ENCODE measurements at places on chromosomes 5 and 9. TPM values are rescaled to one million over a fixed set of nuclear protein-coding genes. Genes with fewer than 3 reads are reported as not detected.

- DNase-seq: no peak
- H3K27me3 ChIP-seq: peaks cover 33% of the 10 kb centered on the region
- no peaks in the 10 kb centered on the region for H3K36me3 ChIP-seq
- H3K27ac ChIP-seq: no peak overlapping the region
These were observed 12.1 kb upstream of the EGFL7 start for GRCh38 chr9:136650648-136651047.

The TMEM215 gene
- not detected for total RNA-seq

DNA sequence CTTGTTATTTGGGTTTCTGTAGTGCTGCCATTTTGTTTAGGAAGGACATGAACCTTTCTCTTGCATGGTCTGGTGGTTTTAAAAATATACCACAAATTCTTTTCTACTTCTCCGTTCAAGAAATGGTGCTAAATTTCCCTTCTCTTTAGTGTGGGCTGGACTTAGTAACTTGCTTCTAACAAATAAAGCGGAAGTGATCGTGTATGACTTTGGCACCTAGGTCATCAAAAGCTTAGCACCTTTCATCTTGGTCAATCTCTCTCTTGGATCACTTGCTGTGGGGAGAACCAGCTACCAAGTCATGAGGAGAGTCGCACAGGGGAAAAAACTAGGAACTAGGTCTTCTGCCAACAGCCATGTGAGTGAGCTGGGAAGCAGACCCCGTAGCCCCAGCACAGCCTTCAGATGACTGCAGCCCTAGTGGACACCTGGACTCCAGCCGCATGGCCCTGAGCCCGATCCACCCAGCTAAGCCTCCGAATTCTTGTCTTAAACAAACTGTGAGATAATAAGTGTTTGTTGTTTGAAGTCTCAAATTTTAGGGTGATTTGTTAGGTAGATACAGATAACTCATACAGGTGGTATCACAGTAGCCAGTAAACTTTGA lies 87.7 kb upstream of the CKMT2 start:
- H3K27ac ChIP-seq: no peak overlapping the region
- H3K4me3 ChIP-seq: no peak overlapping the region
- DNase-seq: no peak
- H3K36me3 ChIP-seq: peaks cover 9% of the 10 kb centered on the region
- H3K4me1 ChIP-seq: peaks cover 14% of the 10 kb centered on the region

DNA sequence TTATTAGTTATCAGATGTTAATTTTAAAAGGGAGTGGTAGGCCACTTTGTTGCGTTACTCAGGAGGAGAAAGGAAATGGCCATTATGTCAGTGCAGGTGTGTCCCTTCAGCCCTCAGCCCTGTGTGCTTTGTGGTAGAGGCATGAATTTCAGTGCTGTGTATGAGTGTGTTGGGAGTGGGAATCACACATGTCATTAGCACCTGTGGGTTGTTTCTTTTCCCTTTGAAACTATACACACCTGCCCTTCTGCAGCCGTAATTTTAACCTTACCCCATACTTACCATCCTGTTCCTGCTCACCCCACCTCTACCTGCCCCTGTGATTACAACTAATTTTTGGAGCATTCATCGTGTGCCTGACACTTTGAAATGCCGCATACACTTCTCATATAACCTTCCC lies 156.4 kb downstream of the ARHGAP26 start:
- H3K36me3 ChIP-seq: peaks cover 14% of the 10 kb centered on the region
- H3K27ac ChIP-seq: no peak overlapping the region
- no peaks in the 10 kb centered on the region for H3K27me3 ChIP-seq
- peaks cover 48% of the 10 kb centered on the region for H3K4me1 ChIP-seq
- H3K4me3 ChIP-seq: no peak overlapping the region

DNA sequence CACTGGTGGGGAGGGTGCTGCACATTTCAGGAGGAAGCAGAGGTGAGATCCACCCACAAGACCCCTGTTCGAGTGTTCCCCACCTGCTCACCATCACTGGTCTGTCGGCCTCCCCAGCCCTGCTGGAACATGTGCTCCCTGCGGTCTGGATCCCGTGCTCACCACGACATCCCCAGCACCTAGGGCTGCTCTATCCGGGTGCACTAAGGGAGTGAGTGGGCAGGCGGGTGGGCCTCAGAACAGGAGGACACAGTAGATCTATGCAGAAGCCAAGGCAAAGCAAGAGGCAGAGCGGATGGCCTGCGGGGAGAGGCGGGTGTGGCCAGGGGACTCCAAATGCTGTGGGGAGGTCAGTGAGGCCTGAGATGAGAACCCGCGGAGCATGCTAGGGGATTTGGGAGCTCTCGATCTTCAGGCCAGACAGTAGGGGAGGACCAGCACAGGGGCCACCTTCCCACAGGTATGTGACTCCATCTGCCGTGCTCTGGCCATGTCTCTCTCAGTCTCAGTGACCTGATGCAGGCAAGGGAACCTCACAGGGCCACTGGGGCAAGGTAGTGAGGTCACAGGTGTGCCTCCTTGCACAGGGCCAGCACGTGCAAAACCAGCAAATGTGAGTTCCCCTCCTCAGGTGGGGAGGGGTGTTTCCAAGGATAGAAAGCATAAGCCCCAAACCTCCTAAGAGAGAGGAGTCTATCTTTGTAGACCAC lies 134.2 kb downstream of the ZNF354C start:
- H3K36me3 ChIP-seq: no peaks in the 10 kb centered on the region
- H3K27me3 ChIP-seq: no peaks in the 10 kb centered on the region
- H3K27ac ChIP-seq: no peak overlapping the region
- H3K4me3 ChIP-seq: no peak overlapping the region
- peak; percentile 10 for DNase-seq

DNA sequence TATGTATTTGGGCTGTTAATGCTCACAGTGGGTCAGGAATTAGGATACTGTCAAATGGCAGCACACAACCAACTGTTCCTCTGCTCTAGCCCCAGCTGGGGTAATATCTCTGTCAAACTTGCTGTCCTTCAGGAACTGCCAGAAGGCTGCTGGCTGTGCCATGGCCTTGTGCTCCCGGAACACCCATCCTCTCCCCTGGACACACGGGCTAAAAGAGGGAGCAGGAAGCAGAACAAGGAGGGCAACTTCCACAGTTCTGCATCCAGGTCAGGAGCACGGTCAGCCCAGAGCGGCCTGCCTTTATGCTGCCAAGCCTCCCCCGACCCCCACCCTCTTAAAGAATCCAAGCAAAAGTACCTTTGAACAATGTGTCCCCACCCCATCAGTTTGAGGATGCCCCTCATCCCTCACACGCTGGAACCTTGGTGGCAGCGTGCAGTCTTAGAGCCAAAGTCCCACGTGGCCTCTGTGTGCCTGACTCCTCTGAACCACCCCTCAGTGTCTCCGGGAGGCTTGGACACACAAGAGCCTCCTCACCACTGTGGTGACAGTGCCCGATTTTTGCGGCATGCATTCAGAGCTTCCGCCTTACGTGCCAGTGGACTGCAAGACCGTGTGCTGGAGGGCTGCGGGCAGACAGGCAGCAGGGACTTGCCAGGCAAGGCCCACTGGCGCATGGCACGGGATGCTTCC lies 60.8 kb downstream of the PSMB7 start:
- H3K4me3 ChIP-seq: no peak overlapping the region
- H3K36me3 ChIP-seq: peaks cover 2% of the 10 kb centered on the region
- H3K27ac ChIP-seq: peak overlapping the region; percentile 56
- peaks cover 22% of the 10 kb centered on the region for H3K4me1 ChIP-seq
- H3K27me3 ChIP-seq: no peaks in the 10 kb centered on the region
- DNase-seq: peak; percentile 15

The PCDHGB2 gene
- 0.88 TPM for total RNA-seq

DNA sequence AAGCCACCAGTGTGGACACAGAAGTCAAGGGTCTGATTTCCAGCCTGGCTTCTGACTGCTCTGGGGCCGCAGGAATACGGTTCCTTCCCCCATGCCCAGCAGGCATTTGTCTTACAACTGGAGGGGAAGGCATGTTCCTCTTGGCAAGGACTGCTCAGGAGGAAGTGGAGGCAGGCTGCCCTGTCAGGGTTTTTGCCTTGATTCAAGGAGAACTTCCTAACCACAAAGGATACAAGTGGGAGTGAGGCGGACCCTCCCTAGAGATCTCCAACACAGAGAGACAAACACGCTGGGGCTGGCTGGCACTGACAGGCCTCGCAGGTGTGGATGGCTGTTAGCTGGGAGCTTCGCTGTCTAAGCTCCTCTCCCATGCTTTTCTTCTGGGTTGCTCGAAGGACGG lies 19.1 kb downstream of the TGFBI start:
- no peak for DNase-seq
- H3K36me3 ChIP-seq: no peaks in the 10 kb centered on the region
- H3K4me3 ChIP-seq: no peak overlapping the region
- peaks cover 3% of the 10 kb centered on the region for H3K27me3 ChIP-seq

GRCh38 chr9:11233696-11234095 lies 620.9 kb upstream of the PTPRD start:
- H3K4me1 ChIP-seq: no peaks in the 10 kb centered on the region
- no peak overlapping the region for H3K27ac ChIP-seq
- H3K27me3 ChIP-seq: no peaks in the 10 kb centered on the region
- no peaks in the 10 kb centered on the region for H3K36me3 ChIP-seq
- no peak overlapping the region for H3K4me3 ChIP-seq

DNA sequence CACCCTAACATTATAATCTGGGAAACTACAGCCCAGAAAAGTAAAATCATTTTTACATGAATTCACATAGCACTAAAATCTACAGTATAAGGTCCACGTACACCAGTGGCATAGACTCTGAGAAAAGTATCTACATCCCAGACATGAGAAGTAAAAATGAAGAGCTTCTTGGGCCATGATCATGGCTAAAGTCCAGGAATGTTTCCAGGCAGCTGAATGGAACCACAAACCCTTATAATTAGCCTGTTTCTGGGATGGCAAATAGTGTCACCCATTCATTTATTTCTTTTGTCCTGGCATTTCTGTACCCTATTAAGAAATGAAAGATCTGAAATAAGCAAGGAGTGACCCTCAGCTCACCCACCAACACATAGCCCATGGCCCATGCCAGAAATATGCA lies 217.9 kb downstream of the SPOCK1 start:
- H3K4me1 ChIP-seq: no peaks in the 10 kb centered on the region
- H3K4me3 ChIP-seq: no peak overlapping the region
- H3K27me3 ChIP-seq: peaks cover 2% of the 10 kb centered on the region
- DNase-seq: no peak
- H3K27ac ChIP-seq: no peak overlapping the region
- H3K36me3 ChIP-seq: no peaks in the 10 kb centered on the region

DNA sequence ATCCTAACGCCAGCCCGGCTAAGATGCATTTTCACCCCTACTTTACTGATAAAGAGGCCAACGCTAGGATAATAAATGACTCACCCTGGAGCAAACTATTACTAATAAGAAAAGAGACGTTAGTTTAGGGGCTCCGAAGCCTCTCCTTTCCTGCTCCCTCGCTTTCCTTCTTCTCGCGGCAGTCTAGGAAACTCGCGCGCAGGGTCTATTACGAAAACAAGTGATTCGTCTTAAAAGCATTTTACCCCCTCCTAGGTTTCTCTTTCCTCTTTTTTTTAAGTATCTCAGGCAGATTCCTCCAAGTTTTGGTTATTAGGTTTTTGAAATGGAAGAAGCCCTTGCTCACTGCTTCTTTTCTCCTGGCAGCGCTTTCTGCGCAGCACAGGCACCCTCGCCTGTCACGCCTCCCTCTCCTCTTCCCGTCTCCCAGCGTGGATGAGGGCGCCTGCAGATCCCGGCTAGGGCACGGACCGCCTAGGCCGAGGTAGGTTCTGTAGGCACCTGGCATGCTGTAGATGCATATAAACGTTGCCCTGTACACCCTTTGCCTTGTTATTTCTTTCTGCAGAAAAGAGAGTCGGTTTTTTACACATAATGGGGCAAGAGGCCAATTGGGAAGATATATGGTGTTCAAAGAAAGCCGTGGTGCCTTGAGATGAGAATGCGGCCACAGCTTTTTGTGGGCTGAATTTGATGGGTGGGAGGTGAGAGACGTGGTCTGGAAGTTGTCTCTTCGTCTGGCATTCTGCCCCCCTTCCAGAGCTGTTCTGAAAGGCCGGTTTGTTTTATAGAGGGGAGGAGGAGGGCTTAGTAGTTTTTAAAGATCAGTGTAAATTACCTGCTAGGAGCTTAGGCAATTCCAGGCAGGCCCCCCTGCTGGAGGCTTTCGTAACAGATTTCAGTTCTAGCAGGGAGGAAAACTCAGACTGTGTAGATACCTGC lies 983 bp downstream of the GCNT1 start:
- peak; percentile 38 for DNase-seq
- H3K27ac ChIP-seq: peak overlapping the region; percentile 82
- peaks cover 27% of the 10 kb centered on the region for H3K4me1 ChIP-seq
- peaks cover 1% of the 10 kb centered on the region for H3K27me3 ChIP-seq
- peaks cover 11% of the 10 kb centered on the region for H3K36me3 ChIP-seq
- peak overlapping the region; percentile 98 for H3K4me3 ChIP-seq

DNA sequence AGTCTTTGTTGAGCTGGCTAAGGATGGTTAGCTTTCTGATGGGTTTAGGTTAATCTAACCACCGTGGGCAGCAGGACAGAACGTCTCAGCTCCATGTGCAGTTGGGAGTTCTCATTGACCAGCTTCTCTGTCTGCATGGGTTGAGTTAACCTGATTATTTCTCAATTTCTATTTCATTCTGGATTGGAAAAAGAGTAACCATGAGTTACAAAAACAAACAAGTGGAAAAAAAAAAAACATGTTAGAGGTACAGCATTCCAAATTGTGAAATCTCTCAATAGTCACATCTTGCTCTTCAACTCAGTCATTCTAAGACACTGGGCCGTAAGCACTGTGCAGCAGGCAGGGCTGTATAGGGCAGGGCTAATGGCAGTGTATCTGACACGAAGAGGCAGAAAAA lies 343.7 kb upstream of the KLF4 start:
- H3K27me3 ChIP-seq: peaks cover 1% of the 10 kb centered on the region
- H3K4me1 ChIP-seq: no peaks in the 10 kb centered on the region
- H3K36me3 ChIP-seq: no peaks in the 10 kb centered on the region
- no peak for DNase-seq
- no peak overlapping the region for H3K4me3 ChIP-seq

The ARHGEF39 gene
- total RNA-seq: 13.4 TPM

The C9orf153 gene
- total RNA-seq: 0.30 TPM

The CCDC192 gene
- not detected for total RNA-seq

GRCh38 chr9:98551511-98552286 lies 157.0 kb downstream of the GABBR2 start:
- no peaks in the 10 kb centered on the region for H3K36me3 ChIP-seq
- no peak for DNase-seq
- H3K4me1 ChIP-seq: no peaks in the 10 kb centered on the region
- no peak overlapping the region for H3K27ac ChIP-seq
- no peak overlapping the region for H3K4me3 ChIP-seq
- peaks cover 16% of the 10 kb centered on the region for H3K27me3 ChIP-seq

The ITK gene
- 324 TPM for total RNA-seq

DNA sequence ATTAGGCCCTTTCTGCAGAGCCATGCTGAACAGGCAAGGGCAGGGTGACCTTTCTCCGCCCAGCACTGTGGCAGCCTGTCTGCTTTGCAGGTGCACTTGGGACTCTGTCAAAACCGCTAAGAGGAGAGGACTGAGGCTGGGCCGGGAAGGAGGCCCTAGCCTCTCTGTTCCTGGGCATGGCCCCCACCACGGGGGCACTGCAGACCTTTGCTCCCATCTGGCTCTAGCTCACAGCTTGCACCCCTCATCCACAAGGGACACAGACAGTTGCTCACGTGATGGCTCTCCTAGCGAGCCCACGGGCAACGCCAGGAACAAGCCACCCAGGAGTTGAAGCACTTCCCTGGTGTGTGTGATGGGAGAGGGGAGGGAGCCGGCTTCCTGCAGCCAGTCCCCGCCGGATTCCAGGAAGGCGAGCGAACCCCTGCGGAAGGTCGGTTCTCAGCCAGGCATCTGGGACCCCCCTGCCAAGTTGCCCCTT lies 43.0 kb upstream of the FCN1 start:
- no peaks in the 10 kb centered on the region for H3K27me3 ChIP-seq
- no peaks in the 10 kb centered on the region for H3K4me1 ChIP-seq

- DNase-seq: no peak
- peaks cover 54% of the 10 kb centered on the region for H3K4me1 ChIP-seq
- no peak overlapping the region for H3K27ac ChIP-seq
- no peak overlapping the region for H3K4me3 ChIP-seq
These were observed 91.5 kb upstream of the CDKN2B start for GRCh38 chr9:22100626-22101025.

- H3K27me3 ChIP-seq: peaks cover 6% of the 10 kb centered on the region
- peaks cover 45% of the 10 kb centered on the region for H3K4me1 ChIP-seq
- H3K27ac ChIP-seq: peak overlapping the region; percentile 4
These were observed 77.8 kb upstream of the SPIN1 start for GRCh38 chr9:88310310-88310980.
